ENCODE measurements at places on chromosomes 6 and 20.
A peak's percentile ranks its signal among the peaks of the same experiment; 100 is the strongest.

- no peak for DNase-seq
Observed at GRCh38 chr6:25981568-25982263, 19.1 kb downstream of the TRIM38 start.

- no peak for DNase-seq
Observed at GRCh38 chr6:42124223-42124836, 18.1 kb downstream of the C6orf132 start.

GRCh38 chr6:133396984-133397348 lies 155.8 kb downstream of the EYA4 start:
- DNase-seq: no peak

GRCh38 chr6:25369433-25370177 lies 90.4 kb downstream of the CARMIL1 start:
- DNase-seq: peak; percentile 44

DNA sequence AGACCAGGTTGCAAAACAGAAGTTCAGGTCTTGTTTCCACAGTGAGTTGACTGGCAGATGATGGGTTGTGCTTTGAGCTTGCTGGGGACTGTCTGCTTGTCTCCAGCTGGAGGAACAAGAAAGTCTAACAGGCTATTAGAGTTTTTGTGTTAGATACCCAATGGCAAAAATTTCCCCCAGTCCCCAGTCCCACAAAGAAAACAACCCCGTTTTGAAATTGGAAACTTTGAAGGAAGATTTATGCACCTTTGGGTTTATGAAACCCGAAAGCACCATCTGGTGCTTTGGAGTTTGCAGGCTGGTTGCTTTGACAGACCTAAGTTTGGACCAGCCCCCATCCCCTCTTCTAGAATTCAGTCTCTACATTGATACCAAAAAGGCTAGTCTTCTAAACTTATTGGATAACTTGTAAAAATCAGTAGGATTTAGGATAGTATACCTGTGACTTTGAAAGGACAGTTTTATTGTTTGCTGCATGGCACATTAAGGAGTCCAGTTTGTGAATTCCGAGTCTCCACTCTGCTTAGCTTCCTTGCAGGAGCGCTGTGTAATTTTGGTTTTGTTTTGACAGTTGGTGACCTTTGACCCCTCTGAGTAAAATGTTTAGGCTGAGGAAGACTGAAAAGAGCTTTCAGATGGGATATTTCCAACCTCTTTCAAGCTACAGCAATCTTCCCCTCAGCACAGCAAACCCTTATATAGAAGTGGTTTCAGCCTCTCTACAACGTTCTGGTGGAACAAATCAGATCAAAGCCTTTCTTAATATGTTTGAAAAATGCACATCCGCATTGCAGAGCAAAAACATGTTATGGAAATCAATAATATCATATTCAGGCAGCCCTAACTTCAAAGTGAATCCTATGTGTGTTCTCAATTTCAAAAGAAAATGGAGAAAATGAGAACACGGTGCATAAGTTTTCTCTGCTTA lies 25.5 kb upstream of the PRL start:
- DNase-seq: no peak

- peak; percentile 10 for DNase-seq
Observed at GRCh38 chr6:102813489-102814275, 1420.2 kb downstream of the GRIK2 start.

Measured in NCI-H510A (cell line).